NCI-H1930 (cell line): ENCODE measurements at places on chromosomes 5 and 9.
A peak's percentile ranks its signal among the peaks of the same experiment; 100 is the strongest.

- no peak for DNase-seq
These were observed 10.2 kb upstream of the ATP6V0E1 start for GRCh38 chr5:172973127-172973916.

- peak; percentile 54 for DNase-seq
These were observed 190.6 kb downstream of the MPDZ start for GRCh38 chr9:13088720-13089427.

DNA sequence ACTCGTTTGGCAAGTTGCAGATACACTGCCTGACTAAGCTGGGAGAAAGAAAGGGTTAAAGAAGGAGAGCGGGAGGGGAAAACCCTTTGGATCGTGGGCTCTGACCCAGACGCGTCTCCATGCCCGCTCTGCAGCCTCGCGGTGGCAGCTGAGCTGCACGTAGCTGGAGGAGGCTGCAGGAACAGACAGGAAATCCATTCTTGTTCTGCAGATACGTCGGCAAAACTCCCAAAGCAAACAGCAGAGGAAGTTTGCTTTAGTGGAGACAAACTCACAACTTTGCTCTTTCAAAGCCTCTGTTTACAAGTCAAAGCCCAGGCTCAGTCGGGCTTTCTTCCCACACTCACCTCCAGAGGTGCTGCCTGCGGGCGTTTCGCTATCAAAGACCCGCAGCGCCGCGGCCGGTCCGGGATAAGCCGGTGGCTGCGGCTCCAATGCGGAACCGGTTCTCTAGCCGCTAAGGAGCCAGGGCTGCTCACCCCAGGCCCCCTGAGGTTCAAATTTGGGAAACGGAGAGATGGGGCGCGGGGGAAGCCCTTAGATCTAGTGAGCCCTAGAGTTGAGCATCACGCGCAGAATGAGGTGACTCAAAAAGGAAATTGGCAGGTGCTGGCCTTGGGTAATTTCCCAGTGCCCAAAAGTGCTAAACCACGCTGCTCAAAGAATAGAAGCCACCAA, 60.7 kb downstream of the MAT2B start:
- DNase-seq = no peak

GRCh38 chr9:32487981-32488380, 38.0 kb downstream of the RIGI start:
- no peak for DNase-seq

DNA sequence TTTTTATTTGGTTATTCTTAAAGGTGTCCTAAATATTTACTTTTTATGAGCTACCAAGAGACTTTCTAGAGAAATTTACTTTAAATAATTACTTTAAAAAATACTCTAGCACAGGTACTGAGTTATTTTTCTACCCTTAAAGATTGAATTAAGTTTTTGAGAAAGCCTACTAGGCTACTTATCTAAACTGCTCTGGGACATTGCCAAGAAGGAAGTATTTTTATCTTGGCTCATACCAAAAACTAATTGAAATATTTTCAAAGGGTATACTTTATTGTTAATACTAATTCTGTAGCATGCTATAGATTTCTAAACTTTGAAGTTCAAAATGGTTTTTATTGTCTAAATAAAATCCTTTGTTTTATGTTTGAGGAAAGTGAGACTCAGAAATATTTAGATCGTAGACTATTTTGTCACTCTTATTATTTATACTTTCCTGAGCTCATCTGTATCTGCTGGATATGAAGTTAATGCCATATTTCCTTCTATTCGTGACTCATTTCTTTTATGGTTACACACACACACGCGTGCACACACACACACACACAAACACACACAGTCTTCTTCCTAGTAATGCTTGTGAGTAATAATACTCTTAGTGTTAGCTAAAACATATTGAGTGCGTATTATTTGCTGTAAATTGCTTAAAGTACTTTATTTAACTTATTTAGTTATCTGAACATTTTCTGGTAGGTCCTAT, 89.5 kb downstream of the MAN2A1 start:
- no peak for DNase-seq

DNA sequence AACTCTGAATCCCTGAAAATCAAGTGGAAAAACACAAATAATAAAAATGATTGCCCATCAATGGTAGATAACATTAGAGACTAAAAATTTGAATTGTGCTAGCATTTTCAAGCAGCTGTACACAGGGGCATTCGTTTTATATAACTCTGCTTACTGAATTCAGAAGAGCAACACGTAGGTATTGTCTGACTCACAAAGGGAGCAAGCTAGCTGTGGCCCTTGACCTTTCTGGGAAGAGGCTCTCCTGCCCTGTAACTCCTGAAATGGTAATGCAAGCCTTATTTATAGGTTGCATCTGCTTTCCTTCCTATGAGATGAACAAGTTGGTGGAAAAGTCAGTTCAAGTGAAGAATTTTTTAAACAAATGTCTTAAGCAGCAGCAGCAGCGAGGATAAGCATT, 218.7 kb upstream of the EFNA5 start:
- no peak for DNase-seq

DNA sequence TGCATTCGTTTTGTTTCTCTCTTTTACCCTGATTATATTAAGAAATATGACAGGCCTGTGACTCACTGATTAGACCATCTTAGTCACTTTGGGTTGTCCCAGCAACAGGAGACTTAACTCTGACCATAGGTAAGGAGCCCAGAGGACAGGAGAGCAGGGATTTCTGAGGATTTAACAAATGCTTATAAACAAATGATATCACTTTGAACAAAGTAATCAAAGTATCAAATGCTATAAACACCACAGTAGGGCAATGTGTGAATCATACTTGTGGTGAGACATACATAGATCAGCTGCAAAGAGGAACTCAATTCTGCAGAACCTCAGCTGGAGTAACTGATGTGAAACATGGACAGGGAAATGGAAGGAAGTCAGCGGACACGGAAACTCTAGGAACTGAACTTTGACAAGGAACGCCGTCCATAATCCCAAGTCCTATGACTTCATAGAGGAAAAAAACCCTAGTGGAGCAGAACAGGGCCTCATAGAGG, 190.6 kb upstream of the MSX2 start:
- DNase-seq = no peak
